ENCODE measurements at places on chromosomes 11 and 22.
A peak's percentile ranks its signal among the peaks of the same experiment; 100 is the strongest.

DNA sequence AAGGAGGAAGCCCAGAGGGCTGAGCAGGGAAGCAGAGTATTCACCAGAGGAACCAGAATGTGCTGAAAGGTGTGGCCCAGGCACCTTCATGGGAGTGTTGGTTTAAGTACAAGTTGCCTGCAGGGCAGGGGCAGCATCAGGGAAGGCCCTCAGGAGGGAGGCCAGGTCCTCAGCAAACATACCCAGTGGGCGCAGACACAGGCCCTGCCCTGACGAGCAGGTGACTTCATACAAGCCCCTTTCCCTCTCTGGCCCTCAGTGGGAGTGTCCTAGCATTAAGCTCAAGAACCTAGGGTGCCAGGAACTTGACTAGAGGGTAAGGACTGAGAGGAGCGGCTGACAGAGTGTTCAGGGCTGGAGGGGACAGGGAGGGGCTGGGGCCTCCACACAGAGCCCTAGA lies 7.5 kb upstream of the CASTOR1 start:
- no peak for DNase-seq

- DNase-seq: no peak
Measured at GRCh38 chr11:100823360-100823759, 136.3 kb downstream of the ARHGAP42 start.

DNA sequence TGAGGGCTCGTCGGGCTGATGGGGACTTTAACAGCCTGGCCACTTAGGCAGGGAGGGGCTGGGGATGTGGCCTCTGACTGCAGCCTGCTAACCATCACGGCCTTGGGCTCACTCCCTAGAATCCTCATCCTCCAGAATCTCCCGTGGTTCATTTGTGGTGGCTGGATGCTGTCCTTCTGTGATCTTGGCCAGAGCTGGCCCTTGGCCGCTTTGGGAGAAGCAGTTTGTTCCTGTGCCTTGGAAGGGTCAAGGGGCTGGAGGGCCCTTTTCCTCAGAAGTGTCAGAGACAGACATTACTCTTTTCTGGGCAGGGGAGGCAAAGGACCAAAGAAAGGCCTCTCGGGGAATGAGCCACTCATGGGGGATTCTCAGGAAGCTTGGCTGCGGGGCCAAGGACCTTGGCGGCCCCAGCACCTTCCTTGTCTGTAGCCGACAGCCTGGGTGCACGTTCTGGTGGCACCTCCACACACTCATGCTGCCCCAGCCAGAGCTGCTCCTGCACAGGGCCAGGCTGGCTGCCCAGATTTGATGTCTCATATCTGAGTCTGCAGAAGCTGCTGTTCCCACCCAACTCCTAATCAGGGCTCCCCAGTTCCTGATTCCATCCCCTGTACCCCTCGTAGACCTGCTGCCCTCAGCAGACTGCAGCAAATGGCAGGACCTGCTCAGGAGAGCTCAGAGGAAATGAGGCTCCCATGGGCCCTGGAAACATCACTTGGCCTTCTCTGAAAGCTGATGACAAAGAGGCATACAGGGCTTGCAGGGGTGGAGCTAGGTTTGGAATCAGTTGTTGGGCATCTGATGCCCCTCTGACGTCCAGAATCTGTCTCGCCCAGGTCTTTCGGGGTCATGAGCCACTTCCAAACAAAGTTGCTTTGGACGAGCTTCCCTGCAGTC lies 107.7 kb downstream of the CTTN start:
- DNase-seq: peak; percentile 3

- DNase-seq: no peak
Measured at GRCh38 chr11:115384236-115384635, 120.0 kb downstream of the CADM1 start.

DNA sequence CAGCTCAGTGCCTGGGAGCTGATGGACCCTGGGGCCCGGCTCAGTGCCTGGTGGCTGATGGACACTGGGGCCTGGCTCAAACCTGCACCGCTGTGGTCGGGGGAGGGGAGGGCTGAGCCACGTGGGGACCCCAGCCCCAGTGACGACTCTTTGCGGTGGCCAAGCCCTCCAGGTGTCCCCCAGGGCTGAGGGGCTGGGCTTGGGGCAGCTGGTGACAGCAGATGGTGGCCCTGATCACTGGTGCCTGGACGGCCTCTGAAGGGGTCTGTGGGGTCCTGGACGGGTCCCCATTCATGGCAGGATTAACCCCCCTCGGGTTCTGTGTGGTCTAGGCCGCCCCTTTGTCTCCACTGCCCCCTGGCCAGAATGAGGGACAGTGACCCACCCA lies 3.4 kb upstream of the MUC5B start:
- DNase-seq: no peak

- no peak for DNase-seq
Measured at GRCh38 chr11:36364551-36365325, 68.7 kb downstream of the PRR5L start.

DNA sequence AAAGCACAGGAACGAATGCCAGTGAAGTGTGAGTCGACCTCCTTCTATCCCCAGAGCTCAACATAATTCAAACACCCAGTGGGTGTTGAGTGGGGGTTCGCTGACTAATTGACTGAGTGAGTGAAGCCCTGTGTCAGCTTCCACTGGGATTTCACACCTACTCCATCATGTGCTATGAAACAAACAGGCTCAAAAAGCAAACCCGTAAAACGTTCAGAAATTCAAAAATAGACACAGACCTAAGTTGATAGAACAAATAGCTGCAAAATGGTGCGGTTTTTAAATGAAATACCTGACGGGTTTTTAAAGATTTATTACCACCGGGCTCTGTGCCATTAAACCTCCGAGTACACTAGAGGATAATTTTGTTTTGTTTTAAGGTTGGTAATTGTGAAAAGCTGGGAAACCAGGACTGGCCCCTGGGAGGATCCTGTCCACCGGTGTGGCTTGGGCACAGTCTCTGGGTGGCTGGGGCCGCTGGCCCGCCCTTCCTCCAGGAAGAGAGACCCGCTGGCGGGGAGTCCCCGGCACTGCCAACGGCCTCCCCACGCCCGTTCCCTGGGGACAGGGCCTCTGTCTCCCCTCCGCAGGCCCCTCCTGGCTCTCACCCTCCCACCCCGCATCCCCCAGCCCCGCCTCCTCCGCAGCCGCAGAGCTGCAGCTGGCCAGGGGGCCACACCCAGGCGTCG lies 13.6 kb downstream of the KCNJ5 start:
- peak; percentile 85 for DNase-seq

GRCh38 chr11:77058900-77059299 lies 7.9 kb upstream of the CAPN5 start:
- no peak for DNase-seq

- DNase-seq: no peak
Measured at GRCh38 chr11:71109186-71109585, 143.2 kb downstream of the SHANK2 start.

DNA sequence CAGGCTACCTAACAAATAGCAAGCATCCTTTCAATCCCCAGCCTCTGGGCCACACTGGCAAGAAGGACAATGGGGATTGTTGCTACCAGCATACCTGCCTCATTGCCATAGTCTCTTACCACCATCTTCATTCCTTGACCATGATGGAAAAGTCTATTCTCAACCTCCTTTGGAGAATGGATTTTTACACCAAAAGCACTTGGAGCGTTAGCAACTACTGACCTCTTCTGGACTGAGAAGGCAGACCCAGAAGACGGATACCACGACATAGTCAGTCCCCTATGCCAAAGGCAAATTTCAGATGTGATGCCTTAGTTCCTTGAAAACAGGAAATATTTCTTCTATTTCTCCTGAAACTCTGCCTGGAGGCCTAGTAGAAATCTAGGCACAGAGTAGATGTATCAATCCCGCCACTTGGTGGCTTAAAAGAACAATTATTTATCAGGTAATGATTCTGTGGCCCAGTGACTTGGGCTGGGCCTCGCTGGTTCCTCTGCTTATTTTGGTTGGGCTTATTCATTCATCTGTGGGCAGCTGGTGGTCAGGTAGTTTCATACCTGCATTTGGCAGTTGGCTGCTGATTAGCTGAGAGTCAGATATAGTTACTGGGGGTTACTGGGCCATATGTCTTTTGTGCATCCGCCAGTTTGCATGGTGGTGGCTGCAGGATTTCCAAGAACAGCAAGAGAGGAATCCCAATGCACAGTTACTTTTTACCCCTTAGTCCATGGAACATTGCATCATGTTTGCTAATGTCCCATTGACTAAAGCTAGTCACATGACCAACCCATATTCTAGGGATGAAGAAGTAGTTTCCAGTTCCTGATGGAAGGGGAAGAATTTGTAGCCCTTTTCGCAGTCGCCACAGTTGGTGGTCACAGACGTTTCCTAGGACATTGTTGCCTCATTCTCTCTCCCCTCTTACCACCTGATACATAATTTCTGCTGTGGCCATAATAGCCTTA lies 75.2 kb downstream of the DHCR7 start:
- no peak for DNase-seq
